AG08395 (cell line): ENCODE measurements at places on chromosomes 13 and 19.

DNA sequence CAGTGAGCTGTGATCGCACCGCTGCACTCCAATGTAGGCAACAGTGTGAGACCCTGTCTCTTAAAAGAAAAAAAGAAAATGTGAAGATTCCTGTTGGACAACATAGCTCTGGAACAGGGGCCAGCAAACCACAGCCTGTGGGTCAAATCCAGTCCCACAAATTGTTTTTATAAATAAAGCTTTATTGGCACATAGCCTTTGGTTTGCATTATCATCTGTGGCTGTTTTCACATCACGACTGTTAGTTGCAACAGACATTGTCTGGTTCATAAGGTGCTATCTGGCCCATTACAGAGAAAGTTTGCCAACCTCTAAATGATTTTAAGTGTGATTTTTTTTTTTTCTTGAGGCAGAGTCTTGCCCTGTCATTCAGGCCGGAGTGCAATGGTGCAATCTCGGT, 49.4 kb upstream of the USE1 start:
- no peak for DNase-seq

- DNase-seq, result no peak
These were observed 280.8 kb downstream of the DCT start for GRCh38 chr13:94198681-94199080.

GRCh38 chr13:102812611-102813287, 13.8 kb downstream of the BIVM start:
- DNase-seq, result peak; percentile 30

DNA sequence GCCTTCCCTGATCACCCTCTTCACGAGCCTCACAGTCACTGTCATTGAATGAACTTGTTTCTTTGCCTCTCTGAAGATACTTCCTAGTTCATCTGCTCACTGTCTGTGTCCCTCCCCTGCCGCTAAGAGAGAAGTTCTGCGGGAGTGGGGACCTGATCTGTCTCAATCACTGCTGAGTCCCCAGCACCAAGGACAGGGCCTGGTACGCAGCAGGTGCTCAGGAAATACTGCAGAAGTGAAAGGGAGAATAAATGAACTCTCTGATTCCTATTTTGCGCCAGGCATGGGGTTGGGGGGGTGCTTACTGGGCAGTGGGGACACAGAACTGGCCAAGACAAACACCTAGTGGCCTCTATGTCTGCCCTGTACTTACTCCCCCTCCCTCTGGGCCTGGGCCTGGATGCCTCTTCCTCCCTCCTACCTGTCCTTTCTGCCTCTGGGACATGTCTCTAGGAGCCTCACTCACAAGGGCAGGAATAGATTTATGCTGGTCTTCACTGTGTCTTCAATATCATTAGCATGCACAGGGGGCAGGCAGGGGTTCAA, 17.5 kb downstream of the FCGBP start:
- no peak for DNase-seq

GRCh38 chr13:67416047-67416925, 186.2 kb upstream of the PCDH9 start:
- DNase-seq, result peak; percentile 43

DNA sequence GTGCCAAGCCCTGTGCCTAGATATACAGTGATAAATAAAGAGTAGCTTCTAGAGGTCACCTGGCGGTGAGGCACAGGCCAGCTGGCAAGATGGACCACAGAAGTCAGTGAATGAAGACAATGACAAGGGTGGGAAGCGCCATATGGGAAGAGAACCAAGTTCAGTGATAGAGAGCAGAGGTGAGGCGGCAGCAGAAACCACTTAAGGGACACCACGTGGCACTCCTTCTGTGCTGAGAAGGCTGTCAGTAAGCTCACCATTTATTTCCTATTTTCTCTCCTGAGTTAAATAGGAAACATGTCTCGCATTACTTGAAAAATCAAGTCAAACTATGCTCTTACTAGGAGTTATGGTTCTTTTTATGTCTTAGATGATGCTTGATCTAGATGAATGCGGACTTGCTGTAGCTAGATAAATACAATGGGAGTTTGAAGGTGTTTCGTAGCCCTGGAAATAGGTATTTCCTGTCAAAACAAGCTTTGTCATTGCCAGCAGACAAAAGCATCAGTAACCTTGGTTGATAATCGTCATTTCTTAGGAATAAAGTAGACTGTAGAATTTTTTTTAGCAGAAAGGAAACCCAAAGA, 17.8 kb downstream of the ALOX5AP start:
- DNase-seq, result no peak

- peak; percentile 47 for DNase-seq
These were observed 9.4 kb downstream of the BCL3 start for GRCh38 chr19:44757735-44758505.

DNA sequence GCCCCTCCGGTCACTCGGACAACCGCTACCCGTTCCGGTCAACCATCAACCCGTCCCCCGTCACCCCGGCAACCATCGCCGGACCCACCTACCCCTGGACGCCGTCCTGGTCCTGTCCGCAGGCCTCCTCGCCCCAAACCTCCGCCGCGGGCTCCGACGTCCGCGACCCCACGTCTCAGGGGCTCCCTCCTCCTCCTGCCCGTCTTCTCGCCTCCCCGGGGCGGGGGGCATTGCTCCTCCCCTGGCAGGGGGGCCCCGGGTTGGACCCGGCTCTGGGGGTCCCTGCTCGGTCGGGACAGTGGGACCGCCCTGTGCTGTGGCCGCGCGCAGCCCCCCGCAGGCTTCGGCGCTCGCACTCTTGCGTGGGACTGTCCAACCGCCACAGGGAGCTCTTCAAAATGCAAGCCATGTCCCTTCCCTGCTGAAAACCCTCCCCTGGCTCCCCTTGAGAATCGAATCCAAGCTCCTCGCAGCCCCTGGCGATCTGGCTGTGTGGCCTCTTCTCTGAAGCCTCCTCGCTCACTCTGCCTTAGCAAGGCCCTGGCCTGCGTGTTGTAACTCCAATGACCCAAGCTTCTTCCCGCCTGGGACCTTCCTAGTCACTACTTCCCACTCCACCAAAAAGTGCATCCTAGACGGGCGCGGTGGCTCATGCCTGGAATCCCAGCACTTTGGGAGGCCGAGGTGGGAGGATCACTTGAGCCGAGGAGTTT, 8.4 kb downstream of the EPHX3 start:
- DNase-seq, result no peak

GRCh38 chr13:49371943-49372613, 71.8 kb downstream of the CAB39L start:
- DNase-seq, result no peak

DNA sequence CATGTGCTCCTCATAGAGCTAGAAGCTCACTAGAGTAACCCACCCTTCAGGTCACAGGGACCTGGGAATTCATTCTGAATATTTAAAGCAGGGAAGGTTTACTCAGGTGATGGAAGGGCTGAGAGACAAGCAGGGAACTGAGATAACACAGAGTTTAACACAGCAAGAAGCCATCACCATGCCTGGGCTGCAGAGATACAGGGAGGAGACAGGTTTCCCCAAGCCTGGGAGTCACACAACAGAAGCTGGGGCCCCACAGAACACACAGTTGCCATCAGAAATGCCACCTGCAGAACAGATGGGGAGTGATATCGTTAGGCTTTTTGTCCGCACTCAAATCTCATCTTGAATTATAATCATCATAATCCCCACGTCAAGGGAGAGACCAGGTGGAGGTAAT, 7.9 kb upstream of the CYSLTR2 start:
- DNase-seq, result no peak

DNA sequence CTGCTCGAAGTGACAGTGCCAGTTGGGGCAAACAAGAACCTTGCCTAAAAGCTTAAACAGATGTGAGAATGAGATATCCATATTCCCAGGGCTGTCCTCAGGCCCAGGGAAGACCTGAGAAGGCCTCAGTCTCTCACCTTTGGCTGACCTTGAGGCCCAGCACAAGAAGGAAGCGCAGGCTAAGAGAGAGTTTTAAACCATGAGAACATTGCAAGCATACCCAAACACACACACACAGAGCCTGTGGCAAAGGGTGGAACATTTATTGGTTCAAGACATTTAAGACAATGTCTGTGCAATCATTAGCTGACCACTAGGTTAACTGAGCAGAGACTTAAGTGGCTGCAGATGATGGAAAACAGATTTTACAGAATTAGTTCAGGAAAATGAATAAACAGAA, 248.2 kb downstream of the NBEA start:
- peak; percentile 11 for DNase-seq

DNA sequence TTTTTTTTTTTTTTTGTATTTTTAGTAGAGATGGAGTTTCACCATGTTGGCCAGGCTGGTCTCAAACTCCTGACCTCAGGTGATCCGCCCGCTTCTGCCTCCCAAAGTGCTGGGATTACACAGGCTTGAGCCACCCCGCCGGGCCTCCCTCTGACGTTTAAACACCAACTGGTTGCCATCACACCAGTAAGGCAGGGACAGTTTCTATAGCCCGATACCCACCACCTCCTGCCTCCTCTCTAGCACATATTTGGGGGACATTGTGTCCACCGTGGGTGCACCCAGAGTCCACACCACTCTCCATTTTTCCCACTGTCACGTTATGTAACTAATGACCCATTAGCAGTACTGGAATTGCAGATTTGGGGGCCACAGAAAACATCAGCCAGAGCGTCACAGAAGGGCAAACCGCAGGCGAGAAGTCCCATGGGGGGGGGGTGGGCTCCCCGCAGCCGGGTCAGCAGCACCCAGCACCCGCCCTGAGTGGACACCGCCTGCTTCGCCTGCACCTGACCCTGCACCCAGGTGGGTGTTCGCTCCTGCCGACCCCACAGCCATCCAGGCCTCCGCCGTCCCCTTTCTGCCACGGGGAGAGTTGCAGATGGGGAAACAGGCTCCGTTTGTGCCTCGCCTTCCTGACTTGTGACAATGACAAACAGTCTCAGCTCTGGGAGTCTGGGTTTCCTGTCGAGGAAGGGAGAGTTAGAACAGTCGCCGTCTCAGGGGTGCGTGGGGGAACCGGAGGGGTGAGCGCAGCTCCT, 3.6 kb downstream of the ONECUT3 start:
- no peak for DNase-seq

DNA sequence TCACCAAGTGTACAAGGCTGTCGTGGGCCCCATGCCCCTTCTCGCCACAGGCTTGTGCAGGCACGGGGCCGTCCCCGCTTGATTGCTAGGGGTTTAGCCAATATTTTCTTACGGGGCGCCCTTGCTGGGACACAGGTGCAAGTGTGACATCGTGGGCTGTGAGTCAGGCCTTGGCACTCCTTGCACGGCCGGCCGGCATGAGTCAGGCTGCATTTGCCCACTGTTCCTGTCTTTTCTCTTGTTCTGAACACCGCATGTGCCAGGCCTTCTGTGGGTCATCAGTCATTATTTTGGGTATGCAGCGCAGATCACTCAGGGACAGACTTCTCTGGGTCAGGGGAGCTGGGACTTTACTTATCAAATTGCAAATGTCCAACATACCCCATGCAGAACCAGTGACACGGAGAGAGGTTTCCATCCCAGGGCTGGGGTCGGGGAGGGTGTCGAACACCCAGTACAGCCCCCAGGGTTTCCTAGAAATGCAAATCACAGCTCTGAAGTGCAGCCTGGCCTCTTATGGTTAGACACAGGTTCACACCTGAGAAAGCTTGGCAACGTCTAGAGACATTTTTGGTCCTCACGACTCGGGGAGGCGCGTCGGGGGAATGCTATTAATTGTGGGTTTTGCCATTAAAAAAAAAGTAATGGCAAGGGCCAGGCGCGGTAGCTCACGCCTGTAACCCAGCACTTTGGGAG, 22.5 kb upstream of the KLF2 start:
- peak; percentile 32 for DNase-seq

DNA sequence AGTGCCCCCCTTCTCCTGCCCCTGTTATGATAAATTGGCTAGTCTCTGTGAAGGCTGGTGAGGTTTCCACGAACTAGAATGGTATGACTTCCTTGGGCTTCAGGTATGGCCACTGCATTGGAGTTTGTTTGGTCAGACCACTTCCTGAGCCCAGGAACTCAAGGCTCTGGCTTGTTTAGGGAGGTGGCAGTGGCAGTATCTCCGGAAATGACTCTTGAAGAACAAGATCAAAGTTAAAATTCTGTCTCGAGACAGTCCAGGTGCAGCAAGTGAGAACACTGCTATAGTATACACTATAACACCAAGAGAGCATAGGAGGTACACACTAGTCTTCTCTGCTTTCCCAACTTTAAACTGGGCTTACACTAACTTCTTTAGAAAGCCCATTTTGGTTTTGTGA, 309.1 kb downstream of the KLF12 start:
- no peak for DNase-seq

GRCh38 chr19:10262771-10263170, 8.1 kb upstream of the ICAM1 start:
- DNase-seq, result no peak

DNA sequence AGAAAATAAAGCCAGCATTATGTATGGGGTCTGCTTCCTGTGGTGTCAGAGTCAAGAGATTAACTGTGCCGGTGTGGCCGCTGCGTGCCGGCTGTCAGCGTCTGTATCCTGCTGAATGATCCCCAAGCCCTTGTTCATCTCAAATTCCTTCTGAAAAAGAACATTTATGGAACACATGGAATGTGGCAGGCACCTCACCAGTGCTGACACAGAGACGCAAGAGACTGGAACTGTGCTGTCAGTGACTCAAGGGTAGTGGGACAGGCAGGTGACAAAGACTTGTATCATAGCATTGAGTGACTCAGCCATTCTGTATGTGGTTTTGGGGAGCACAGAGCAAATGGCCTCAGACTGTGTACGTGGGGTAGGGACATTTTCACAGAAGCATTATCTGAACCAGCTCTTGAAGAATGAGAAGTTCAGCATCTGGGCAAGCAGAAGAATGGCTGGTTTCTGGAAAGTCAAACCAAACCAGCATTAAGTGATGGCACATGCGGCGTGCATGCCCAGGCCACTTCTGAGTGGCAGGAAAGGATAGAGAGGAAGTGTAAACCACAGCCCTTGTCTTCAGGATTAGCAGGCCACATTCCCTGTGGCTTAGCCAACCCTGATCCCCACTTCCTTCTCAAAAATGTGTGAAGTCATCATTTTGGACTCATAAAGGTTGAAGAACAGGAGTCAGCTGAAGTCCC, 54.0 kb upstream of the IRS2 start:
- DNase-seq, result peak; percentile 85

- DNase-seq, result no peak
These were observed 67.7 kb upstream of the SERP2 start for GRCh38 chr13:44305917-44306370.

DNA sequence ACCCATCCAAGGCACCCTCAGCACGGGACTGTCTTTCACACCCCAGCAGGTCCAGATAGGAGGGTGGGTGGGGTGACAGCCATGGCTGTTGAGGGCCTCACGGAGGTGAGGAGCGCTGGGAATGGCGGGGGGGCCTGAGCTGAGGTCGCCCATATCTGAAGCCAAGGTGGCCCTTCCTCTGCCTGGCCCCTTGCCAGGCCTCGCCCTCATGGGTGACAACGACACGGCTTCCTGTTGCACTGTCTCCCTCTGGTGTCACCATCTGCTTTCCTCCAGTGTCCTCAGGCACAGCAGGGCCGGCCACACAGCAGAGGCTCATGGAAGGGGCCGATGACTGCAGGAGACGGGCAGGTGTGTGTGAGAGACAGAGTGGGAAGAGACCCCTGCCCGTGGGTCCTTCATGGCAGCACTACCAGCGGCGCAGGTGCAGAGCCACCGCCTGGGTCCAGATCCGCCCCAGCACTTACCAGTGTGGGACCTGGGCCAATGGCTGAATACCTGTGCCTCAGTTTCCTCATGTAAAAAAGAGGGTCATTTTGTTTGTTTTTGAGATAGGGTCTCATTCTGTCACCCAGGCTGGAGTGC, 8.1 kb upstream of the NKPD1 start:
- no peak for DNase-seq

- peak; percentile 92 for DNase-seq
These were observed 22.1 kb downstream of the PLEKHF1 start for GRCh38 chr19:29687244-29687896.

- no peak for DNase-seq
These were observed 703.3 kb upstream of the ARGLU1 start for GRCh38 chr13:107271227-107271626.
